ENCODE measurements at places on chromosomes 5 and 9.

DNA sequence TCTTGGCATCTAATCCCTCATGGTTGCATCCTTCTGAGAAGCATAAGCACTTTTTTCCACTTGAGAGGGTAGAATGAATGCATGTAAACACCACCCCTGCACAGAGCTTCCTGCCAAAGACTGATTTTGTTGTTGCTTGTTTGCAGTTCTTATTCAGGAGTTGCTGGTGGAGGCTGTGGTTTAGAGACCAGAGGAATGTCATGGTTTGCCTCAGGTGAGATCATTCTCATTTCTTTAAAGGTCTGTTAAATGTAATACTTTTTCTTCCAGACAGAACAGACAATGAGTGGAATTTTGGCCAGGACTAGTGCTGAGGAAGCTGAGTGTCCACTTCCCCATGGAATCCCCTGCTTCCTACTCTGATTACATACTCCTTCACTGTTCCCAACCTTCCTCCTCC, 3.2 kb upstream of the TNC start:
- DNase-seq = no peak

DNA sequence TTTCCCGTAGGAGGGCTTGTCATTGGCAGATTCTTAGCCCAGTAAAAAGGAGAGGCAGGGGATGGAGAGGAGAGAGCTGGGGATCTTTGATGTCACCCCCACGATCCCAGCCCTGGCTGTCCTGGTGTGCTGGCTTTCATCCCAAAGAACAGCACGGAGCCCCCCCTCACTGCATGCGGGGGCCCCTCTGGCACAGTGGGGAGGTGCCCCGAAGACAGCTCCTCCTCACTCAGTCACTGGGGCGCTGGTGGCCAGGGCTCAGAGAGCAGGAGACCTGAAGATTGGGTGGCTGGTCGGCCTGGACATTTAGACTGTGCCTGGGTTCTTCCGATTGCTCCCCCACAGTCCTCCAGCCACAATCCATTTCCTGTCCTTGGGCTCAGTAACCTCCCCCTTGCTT, 207.5 kb downstream of the MELK start:
- DNase-seq = no peak

GRCh38 chr9:127580879-127581475, 31.1 kb upstream of the STXBP1 start:
- DNase-seq = no peak

- no peak for DNase-seq
Observed at GRCh38 chr5:163612358-163613149, 107.1 kb downstream of the MAT2B start.

- no peak for DNase-seq
Observed at GRCh38 chr5:112018846-112019245, 261.9 kb upstream of the NREP start.

GRCh38 chr5:169583101-169583423, 511 bp upstream of the SPDL1 start:
- DNase-seq = no peak

GRCh38 chr9:108765265-108765664, 90.5 kb downstream of the ACTL7B start:
- no peak for DNase-seq

- no peak for DNase-seq
Observed at GRCh38 chr9:123135430-123135829, 102.0 kb downstream of the GPR21 start.

Data from fibroblast of skin of scalp (primary cell).